Hematopoietic multipotent progenitor cell treated with erythropoietin and hydrocortisone succinate and interleukin-3 and kit ligand, for 6 days (in vitro differentiated cells): ENCODE measurements at places on chromosomes 16 and 17.

DNA sequence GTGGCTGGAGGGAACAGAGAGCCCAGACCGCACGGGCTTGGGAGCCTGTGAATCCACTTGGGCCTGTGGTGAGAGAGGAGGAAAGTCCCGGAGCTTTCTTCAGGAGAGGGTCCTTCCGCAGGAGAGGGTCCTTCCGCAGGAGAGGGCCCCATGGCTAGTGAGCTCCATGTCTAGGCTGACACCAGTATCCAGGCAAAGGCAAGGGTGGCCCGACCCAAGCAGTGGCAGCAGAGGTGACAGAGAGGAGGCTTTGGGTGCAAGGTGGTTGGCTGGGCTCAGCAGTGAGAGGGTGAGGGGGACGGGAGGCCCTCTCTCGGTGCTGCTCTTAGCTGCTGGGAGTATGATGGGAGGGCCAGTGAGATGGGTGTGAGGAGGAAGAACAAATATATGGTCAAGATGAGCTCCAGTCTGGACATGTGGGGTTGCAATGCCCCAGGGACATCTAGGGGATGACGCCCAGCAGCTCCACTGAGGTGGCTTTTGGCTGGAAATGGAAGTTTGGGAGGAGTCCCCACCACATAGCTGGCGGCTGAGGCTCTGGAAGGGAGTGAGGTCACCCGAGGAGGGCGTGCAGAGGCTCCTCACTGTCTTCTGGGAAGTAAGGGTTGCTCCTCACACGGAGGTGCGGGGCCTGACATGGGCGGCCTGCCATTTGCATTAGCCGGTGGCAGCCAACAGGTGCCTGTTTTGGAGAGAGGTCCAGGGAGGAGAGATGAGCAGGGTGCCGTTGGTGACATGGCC is 2.3 kb upstream of the HSD3B7 start:
- DNase-seq, result no peak

- DNase-seq, result no peak
Measured at GRCh38 chr16:16120044-16120381, 103.3 kb downstream of the ABCC6 start.

DNA sequence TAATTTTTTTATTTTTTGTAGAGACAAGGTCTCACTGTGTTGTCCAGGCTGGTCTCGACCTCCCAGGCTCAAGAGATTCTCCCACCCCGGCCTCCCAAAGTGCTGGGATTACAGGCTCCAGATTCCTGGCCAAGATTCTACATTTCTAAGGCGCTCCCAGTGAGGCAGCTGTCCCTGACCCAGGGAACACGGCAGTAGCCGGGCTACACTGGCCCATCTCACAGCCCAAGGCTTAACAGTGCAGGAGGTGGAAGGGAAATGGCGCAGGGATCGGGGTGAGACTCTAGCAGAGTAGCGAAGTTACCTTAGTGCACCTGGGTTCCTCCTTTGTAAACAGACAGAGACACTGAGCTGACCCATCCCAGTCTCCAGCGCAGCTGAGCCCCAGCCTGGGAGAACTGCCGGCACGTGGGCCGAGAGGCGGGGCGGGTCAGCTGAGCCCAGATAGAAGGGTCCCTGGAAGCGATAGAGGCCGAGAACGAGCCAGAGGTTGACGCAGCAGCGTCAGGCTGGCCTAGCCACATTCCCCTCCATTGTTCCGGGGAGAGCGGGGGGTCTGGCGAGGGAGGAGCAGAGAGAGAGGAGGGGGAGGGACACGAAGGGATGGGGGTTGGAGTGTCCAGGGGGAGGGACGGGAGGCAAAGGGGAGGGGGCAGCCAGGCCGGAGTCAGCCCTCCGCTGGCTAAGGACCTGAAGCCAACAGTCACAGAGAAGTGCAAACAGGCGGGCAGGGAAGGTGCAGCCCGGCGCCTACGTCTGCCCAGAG is 2.5 kb downstream of the CARHSP1 start:
- DNase-seq, result no peak

DNA sequence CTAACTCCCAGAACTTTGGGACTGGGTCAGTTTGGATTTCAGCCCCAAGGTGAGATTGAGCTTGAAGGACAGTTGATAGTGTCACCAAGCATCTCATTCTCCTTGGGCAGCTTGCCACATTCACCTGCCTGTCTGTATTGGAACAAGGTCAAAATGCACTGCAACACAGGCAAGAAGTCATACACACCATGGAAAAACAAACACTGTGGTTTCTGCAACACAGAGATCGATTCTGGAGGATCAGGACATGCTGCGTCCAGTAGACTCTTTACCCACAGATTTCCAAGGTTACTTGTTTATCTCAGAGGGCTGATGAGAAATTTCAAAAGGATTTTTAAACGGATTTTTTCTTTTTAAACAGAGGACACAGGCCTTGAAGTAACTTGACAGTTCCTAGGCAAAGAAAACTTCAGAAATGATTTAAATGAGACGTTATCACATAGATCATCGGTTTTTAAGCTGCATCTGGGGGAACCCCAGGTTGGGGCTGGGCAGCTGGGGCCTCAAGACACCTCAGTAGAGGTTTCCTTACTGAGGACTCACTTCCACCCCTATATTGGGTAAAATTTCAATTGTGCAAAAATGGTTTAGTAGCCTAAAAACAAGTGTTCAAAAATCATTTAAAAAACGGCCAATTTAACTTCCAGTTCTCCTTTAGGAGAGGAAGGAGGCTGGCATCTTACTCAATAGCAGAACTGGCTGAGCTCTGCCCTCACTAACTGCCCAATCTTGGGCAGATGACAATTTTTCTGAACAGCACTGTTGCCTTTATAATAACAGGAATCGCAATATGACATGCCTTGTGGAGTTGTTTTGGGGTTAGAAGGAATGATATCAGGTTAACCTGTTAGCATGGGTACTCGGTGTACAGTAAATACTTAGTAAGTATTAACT is 299.3 kb downstream of the XYLT1 start:
- DNase-seq, result peak; percentile 48

DNA sequence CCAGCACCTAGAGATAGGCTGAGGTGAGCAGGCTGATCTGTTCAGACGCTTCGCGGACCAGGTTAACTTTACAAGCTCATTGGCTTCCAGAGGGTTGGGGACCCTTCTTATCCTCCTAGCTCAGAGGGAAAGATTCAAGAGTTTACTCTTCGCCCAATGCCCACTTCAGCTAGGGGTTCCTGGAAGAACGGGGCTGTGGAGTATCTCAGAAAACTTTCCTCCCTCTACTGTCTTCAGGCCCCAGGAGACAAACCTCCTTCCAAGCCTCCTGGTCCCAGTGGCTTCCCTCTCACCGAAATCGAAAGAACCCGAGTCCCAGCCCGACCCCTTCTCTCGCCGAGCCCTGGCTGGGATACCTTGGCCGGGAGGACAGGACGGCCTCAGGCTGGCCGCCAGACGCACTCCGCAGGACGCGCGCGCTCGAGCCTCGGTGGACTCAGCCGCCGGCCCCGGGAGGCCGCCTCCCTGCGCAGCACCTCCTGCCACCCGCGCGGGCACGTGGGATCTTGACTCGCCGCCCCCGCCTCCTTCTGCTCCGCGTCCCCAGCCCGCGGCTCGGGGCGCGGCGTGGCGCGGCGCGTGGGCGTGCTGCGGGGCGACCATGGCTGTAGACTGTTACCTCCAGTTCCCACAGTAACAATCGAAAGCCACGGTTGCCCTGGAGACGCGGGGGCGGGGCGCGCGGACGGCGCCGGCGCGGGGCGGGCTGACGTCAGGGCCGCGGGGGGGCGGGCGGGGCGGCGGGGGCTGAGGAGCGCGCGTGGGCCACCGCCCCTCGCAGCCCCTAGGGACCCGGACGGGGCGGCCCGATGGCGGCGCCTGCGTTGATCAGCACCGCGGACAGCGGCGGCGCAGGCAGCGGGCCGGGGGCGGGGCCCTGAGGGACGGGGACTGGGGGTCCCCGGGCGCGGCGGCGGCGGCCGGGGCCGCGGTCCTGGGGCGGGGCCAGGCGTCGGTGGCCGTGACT is 5.3 kb upstream of the HIC1 start:
- peak; percentile 83 for DNase-seq

GRCh38 chr17:30000755-30001257 is 59.4 kb downstream of the EFCAB5 start:
- no peak for DNase-seq

DNA sequence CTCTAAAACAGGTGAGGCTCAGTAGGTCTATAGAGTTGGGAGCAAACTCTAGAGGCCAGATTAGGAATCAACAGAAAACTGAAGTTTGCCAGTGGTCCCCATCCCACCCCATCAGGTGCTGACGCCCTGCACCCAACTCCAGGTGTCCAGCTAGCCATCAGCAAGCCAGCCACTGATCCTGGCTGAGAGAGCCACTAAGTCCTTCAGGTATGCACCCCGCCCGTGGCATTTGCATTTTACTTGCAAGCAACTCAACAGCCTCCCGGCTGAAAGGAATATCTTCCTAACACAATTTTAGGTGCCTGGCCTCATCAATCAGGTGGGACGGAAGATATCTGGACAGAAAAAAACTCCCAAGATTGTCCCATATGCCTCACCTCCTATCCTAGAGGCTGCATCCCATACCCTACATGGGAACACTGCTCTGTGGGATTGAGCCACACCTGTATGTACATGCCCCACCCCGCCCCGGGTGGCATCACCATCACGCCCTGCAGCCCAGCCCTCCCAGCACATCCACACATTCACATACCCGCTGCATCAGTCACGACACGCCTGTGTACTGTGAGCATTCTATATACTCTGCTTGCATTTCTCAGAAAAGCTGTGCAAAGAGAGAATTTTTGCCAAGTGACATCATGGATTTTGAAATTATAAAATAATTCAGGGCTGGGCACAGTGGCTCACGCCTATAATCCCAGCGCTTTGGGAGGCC is 8.3 kb downstream of the OTOP3 start:
- no peak for DNase-seq

DNA sequence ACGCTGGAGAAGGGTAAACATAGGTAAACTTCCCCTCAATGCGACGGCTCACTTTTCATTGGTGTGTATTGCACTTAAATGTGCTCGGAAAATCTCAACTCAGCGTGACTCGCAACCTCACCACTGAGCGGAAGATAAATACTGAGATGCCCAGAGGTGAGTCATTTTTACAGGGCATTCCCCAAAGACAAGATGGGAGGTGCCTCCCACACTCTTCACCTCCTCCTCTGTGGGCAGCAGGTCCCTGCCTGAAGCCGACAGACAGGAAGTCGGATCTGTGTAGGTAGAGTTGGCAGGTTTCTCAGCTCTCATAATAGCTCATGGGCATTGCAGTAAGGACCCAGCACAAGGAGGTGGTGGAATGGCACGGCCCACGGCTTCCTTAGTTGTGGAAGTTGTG is 274.6 kb upstream of the HSBP1 start:
- no peak for DNase-seq

DNA sequence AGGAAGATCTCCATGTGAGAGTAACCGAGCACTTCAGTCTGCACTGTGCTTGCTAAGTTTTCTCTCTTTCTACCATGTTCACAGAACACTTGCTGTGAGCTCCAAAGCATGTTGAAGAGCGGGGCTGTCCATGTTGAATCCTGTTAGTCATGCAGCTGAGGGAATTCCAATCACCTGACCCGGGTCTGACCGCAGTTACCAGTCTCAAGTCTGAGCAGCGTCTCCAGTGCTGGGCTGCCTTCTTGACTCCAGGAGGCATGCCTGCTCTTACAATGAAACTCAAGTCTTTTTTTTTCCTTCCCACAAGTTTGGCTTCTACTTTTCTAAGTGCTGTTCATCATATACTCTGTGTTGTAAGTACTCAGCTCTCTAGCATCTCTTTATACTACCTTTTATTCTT is 44.3 kb downstream of the HOXB1 start:
- no peak for DNase-seq

DNA sequence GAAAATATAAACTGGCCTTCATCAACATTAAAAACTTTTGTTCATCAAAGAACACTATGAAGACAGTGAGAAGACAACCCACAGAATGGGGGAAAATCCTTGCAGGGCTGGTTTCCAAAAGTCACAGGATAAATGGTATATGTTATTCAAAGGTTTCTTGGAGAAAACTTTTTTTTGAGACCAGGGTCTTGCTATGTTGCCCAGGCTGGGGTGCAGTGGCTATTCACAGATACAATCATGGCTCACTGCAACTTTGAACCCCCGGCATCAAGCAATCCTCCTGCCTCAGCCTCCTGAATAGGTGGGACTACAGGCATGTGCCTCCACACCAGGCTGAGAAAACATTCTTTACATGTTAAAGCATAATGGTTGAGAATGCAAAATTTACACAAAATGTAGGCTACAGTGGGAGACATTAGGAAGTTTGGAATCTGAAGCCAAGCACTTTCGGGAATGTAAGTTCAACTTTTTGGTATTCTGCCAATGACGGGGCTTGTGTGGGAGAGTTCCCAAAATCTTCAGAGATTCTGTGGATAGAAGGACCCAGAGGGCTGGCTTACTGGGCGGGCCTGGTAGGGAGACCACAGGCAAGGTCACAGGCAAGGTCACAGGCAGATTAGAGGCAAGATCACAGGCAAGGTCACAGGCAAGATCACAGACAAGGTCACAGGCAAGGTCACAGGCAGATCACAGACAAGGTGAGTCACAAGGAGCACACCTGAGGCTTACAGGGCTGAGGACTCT is 24.2 kb upstream of the ATP2A3 start:
- DNase-seq, result no peak

GRCh38 chr16:58661199-58661830 is 23.3 kb downstream of the SLC38A7 start:
- DNase-seq, result peak; percentile 89

- no peak for DNase-seq
Measured at GRCh38 chr17:68820476-68820824, 134.7 kb downstream of the ABCA8 start.

DNA sequence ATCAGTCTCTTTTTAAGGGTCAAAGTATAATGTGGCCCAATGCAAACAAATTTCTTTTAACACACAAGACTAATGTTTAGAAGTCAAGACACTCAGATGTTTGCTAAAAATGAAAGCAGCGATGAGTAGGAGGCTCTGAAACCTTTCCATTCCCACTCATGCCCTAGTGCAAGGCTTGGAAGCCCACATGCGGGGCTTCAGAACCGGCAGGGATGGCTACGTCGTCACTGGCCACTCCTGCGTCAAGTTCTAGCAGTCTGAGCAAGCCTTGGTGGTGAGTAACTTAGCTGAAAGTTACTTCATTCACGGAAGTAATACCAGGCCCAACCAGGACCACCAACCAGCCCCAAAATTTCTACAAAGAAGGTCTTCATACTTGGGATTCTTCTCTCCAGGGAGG is 14.8 kb upstream of the TMED6 start:
- no peak for DNase-seq

- no peak for DNase-seq
Measured at GRCh38 chr17:63268827-63269226, 177.3 kb downstream of the CYB561 start.

DNA sequence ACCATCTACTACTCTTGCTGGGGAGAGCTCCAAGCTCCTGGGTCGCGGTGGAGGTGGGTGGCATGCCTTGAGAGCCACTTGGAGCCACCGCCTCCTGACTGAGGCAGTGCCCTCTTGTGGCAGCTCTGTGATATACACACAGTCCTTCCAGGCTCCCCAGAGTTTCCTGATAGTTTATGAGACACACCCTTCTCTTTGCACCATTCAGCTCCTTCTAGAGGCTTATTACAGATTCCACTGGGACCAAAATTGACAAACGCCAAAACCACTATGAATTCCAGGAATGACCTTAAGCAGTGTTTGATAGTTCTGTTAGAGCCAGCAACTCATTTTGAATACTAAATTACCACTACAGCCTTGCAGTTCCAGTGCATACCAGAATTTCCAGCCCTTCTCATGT is 170.1 kb upstream of the CDH13 start:
- DNase-seq, result peak; percentile 80
